Prostate gland (tissue), 2 donors: ENCODE measurements at places on chromosomes 3 and 15.

DNA sequence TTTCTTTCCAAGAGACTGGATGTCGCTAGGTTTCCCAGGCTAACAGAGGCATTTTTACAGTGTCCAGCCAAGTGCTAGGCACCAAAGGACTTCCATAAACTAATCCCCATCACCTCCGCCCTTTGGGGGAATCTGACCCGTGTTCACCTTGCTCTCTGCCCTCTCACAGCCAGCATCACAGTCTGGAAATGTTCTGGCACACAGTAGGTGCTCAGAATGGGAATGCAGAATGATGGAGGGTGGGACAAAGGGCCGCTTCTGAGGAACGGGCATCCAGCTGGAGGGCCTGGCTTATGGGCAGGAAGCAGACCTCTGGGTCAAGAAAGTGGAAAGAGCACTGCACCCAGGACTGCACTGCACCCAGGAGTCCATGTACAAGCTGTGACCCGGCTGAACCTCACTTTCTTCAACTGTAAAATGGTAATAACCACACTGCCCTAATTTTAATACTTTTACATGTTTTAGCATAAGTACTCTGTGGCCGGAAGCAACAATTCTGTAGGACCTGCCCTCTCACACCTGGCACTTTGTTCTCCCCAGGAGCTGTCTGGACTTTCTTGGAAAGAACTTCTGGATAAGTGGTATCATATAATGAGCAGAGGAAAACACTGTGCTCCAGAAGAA, 901 bp upstream of the NMB start:
- no peak for DNase-seq

DNA sequence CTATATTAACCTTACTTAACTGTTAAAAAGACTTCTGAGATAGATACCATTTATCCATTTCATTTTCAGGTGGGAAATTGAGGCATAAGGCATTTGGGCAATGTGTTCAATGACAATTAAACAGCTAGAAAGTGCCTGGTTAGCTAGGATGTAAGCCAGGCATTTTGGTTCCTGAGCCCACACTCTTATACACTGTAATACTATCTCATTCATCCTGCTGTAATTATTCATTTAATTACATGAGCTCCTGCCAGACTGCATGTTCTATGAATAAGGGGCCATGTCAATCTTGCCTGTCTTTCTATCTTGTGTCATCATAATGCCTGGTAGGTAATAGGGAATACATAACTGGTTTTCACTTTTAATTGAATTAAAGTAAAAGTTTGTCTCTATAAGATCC, 74.0 kb downstream of the RBMS3 start:
- DNase-seq = no peak

DNA sequence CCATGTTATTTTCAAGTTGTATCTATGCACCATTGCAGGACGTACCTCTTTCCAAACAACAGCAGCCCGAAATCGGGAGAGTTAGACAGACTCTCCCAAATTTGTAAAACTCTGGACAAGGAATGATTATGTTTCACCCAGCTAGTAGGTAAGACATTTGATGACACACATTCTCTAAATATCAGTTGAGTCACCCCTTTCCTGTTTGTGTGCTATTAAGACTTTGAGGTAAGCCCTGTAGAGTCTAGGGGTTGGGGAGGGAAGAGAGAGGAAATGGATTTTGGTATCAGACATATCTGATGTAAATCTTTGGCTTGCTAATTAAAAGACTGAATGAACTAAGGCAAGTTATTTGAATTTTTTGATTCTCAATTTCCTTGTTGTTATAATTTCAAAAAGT, 999.0 kb downstream of the TUSC7 start:
- DNase-seq = no peak

DNA sequence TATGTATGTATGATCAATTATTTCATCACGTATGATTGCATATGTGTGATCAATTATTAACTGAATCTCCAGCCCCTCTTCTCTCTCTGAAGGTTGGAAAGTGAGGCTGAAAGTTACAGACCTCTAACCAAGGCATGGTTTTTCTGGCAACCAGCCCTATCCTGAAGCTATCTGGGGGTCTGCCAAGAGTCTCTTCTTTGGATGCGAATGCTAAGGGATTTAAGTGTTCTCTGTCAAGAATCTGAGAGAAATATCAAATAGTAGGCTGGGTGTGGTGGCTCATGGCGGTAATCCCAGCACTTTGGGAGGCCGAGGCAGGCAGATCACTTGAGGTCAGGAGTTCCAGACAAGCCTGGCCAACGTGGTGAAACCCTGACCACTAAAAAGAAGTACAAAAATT, 8.1 kb downstream of the NKTR start:
- DNase-seq = no peak

DNA sequence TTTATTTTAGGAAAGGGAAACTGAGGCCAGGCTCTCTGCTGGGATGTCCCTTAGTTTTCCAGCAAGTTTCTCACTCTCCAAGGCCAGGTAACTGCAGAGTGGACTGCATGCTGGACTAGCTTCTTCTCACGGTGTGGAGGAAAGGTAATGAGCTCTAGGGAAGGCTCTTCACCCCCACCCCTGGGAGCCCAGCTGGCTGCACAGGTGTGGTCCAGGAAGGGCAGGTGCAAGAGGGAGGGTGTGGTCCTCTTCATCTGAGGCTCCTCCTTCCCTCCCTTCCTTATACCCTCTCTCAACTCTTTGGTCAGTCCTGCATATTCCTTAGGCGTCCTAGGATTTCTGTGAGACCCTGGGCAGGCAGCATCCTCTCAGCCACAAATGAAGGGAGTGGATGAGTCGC, 33.9 kb downstream of the RNU5B-1 start:
- DNase-seq = no peak

- DNase-seq = no peak
Observed at GRCh38 chr3:131948806-131949205, 86.0 kb downstream of the CPNE4 start.

GRCh38 chr3:128112357-128112968, 11.1 kb downstream of the RUVBL1 start:
- no peak for DNase-seq

DNA sequence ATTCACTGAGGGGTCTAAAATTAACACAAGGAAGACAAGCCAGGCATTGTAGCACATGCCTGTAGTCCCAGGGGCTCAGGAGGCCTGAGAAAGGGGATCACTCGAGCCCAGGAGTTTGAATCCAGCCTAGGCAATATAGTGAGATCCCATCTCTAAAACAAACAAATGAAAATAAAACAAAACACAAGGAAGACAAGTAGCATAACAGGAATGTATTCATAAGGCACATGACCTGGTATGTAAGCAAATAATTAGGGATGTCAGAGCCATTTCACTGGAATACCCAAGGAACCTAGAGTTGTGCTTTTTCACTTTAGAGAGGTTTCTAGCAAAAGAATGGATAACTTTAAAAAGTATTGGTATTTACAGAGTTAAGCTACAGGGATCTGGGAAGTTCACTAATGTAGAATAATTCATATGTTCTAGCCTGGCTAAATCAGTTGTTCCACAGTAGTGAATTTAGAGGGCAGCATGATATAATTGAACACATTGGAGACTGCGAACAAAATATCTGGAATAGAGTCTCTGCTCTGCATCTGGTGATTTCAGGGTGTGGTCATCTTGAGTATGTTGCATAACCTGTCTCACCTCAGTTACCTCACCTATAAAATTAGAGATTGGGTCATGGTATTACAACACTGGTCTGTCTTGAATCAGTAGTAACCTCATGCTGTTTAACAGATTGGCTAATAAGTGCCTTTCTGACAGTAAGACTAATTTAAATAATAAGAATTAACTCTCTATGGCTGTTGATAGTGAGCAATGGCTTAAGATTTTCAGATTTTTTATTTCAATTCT, 9.3 kb downstream of the GRAMD1C start:
- no peak for DNase-seq

DNA sequence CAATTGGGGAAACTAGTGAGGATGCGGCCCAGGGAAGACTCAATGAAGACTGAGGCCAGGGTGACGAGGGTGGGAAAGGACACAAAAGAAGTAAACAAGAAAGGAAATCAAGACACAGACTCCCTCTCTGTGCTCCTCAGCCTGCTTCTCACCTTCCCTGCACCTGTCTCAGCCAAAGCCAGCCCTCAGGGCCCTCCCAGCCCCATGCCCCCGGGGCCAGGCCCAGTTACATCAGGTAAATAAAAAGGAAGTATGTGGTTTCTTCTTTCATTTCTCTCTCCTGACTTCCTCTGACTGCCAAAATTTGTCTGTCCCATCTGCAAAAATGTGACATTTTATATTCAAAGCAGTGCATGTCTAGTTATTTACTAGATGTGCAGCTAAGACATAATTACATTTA, 328.0 kb downstream of the UACA start:
- DNase-seq = no peak

- DNase-seq = no peak
Observed at GRCh38 chr15:70181626-70182255, 84.0 kb upstream of the TLE3 start.

GRCh38 chr3:142007710-142008399, 131.4 kb downstream of the ATP1B3 start:
- no peak for DNase-seq

DNA sequence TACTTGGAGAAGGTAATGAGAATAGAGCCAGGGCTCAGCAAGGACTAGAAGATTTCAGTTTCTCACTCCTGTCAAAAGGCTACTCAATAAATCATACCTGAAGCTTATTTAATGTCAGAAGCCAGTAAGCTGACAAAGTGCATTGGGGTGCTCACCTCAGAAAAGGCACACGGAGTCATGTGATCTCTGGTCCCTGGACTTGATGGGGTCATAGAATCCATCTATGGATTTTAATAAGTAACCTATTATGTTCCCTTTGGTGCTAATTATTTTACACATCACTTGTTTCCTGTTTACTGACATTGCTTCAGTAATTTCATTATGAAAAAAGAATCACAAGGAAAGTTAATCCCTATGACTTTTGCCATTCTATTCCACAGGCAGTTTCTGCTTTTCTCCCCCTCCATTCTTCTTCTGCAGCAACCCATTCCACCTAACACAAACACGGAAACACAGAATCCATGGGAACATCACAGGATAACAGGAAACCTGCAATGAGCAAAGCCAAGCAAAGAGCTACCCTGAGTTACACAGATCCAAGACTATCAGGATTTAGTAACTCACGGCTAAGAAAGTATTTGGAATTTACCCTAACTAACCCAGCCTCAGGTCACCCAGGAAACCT, 159.6 kb downstream of the MEIS2 start:
- no peak for DNase-seq

GRCh38 chr3:177197727-177198460, 612 bp upstream of the TBL1XR1 start:
- peak; percentile 44 for DNase-seq
